ENCODE measurements at places on chromosomes 1 and 21.

GRCh38 chr1:228999446-229000170 lies 264.3 kb downstream of the RHOU start:
- no peak for DNase-seq

GRCh38 chr1:23282957-23283356 lies 61.1 kb downstream of the HNRNPR start:
- no peak for DNase-seq

- DNase-seq, result no peak
These were observed 135.4 kb upstream of the C8B start for GRCh38 chr1:57101209-57101608.

DNA sequence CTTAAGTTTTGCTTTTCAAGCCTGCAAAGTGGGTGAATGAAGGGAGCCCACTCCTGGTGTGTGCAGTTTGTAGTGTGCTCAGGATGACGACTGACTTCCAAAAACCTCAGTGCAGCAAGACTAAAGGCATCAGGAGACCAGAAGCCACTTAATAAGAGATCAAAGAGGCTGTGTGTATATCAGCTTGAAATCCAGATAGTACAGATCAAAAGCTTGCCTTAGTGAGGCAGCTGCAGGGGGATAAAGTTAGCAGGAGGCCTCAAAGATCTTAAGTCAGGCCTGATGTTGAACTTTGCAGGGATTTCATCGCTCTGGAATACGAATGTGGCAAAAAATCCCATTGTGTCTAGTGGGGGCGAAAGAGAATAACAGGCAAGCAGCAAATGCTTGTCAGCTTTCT lies 99.8 kb downstream of the PATJ start:
- no peak for DNase-seq

DNA sequence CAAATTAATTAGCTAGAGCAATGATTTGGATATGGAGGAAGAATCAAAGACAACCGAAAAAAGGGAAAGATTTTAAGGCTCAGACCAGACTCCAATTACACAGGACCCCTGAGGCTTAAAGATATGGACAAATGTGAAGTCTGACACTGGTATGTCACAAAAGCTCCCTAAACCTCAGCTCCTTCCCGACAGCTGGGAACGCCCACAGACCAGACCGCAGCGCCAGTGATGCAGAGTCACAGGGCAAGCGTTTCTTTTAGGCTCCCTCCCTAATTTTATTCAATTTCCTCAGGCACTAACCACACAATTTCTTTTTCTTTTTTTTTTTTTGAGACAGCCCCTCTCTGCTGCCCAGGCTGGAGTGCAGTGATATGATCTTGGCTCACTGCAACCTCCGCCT lies 40.2 kb downstream of the NID1 start:
- DNase-seq, result no peak

DNA sequence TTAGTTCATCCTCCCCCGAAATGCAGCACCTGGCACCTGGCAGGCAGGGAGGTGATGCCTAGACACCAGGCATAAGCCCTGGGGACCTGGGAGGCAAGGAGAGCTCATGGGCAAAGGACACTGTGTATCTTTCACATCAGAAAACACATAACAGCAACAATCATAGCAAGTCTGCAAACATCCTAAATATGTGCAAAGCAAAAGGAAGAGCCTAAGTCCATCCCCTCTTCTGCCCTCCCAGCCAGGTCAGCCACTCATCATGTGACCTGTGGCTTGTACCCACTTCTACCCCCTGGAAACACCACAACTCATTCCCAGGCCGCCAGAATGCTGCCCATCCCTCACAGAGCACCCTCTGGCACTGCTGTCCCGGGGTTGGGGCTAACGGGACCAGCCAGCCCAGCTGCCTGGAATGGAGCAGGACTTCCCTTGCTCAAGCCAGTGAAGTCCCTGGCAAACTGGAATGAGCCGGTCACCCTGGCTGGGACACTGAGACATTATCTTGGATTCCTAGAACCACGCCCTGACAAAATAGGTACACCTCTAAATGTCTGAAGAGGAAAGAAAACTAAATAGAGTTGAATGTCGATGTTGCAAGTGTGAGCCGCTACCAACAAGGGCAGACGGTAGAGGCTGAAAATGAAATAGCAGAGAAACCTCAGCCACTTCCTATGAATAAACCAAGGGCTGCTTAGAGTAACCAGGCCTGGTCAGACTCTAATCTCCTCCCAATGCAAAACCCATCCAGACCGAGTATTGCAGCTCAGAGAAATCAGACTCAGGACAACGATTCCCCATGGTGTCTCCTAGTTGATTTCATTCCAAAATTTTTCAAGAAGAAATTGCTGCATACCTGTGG lies 29.4 kb downstream of the TMPRSS2 start:
- peak; percentile 50 for DNase-seq

GRCh38 chr1:30875916-30876315 lies 32.6 kb downstream of the SDC3 start:
- DNase-seq, result no peak

- peak; percentile 42 for DNase-seq
These were observed 18.5 kb upstream of the SAMD11 start for GRCh38 chr1:905071-905749.

- no peak for DNase-seq
These were observed 130.4 kb downstream of the TRABD2B start for GRCh38 chr1:47866601-47867437.

- no peak for DNase-seq
These were observed 13.8 kb downstream of the CLDN17 start for GRCh38 chr21:30152792-30153191.

DNA sequence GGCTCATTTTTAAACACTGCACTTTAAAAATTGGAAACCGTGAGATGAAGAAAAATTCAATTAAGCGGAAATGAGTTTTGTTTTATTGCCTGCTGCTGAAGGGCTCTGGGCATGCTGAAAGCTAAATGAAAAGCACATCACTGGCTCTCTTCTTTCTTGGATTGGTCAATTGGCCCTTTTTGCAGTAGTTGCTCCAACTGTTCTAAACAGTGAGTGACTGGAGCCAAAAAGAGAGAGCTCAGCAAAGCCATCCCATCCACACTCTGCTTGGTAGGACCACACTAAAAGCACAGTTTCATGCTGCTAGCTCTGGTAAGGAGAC lies 48.1 kb downstream of the LHX4 start:
- DNase-seq, result no peak

DNA sequence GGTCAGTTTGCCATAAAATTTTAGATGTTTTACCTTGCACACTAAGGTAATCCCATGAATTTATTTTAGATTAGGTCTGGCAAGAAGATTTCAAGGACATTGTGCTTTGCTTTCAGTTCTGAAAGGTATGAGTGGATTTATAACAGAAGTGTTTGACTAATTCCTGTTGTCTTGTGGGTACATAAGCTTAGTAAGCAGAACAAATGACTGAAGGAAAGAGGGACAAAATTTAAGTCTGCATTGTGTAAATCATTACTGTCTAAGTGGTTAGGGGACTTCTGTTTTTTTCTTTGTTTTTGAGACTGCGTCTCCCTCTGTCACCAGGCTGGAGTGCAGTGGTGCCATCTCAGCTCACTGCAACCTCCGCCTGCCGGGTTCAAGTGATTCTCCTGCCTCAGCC lies 60.1 kb downstream of the PKN2 start:
- DNase-seq, result no peak

DNA sequence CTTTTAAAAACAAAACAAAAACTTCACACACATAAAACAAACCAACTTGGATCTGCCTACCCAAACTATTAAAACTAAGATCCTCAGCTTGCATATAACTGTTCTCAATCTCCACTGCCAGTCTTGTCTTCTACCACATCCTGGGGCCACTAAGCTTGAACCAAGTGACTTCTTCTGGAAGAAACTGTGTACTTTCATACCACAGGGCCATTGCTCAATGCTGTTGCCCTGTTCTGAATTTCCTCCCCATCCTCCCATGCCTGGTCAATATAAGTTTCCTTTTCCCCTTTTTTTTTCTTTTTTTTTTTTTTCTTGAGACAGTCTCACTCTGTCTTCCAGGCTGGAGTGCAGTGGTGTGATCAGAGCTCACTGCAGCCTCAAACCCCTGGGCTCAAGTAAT lies 109.9 kb downstream of the KIAA0319L start:
- no peak for DNase-seq

- DNase-seq, result no peak
These were observed 30.9 kb upstream of the CCDC17 start for GRCh38 chr1:45654540-45655280.

DNA sequence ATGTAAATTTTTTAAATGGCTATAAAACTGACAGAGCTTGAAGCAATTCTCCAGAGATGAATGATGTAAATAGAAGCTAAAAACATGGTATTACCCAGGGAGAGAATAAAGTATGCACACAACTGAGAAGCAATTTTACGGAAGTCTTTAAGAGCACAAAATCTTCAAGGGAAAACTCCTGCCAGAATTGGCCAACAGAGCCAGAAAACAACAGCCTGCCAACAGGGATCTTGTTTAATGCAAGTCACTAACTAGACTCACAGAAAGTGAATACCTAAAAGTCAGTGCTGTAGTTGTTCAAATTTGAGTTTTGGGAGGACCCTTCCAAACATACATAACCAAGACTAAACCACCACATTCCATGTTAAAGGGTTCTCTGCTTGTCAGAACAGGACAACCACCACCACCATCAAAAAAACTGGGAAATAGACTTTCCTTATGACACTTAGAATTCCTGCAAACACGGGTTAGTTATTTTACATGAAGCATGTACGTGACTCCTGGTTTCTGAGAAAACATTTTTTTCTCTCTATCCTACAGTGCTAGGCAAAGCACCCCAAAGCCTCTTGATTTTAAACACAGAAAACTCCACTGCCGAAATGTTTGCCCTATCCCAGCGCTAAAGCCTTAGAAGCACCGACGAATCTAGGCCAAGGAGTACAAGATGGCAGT lies 1.6 kb downstream of the EPS15 start:
- no peak for DNase-seq

GRCh38 chr1:93275634-93276295 lies 69.9 kb upstream of the DR1 start:
- no peak for DNase-seq

DNA sequence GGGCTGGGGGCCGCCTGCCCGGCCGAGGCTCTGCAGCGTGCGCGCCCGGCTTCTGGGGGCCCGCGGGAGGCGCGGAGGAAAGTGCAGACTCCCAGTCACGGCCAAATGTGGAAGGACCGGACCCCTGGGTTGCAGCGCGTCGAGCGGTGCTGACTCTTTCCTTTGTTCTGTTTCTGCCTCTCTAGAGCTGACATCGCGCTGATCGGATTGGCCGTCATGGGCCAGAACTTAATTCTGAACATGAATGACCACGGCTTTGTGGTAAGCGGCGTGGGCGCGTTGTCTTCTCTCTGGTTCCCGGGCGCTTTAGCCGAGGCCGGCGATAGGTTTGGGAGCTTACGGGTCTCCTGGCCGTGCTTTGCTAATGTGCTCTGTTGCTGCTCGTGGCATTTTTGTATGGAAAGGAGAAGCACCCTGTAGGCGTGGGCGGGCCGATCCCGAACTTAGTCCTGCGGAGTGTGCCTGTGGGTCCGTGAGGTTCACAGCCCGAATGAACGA lies 629 bp downstream of the PGD start:
- peak; percentile 43 for DNase-seq

DNA sequence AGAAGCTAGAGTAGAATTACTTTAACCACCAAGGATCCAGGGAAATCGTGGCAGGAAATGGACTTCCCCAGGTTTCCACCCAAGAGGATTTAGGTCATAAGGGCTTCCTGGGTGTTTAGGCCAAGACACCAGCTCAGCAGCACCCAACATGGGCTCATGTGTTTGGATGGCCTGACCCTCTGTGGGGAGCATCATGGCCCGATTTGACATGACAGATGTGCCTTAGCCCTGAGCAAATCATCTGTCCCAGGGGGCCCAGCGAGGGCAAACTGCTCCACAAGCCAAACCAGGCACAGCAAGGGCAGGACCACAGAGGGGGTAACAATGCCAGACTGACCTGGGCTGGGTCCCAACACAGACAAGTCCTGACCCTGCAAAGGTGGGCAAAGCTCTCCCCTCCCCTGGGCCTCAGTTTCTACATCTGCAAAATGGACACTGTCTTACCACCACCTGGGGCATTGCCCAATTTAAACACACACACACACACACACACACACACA lies 232.8 kb downstream of the MATN1 start:
- DNase-seq, result no peak

DNA sequence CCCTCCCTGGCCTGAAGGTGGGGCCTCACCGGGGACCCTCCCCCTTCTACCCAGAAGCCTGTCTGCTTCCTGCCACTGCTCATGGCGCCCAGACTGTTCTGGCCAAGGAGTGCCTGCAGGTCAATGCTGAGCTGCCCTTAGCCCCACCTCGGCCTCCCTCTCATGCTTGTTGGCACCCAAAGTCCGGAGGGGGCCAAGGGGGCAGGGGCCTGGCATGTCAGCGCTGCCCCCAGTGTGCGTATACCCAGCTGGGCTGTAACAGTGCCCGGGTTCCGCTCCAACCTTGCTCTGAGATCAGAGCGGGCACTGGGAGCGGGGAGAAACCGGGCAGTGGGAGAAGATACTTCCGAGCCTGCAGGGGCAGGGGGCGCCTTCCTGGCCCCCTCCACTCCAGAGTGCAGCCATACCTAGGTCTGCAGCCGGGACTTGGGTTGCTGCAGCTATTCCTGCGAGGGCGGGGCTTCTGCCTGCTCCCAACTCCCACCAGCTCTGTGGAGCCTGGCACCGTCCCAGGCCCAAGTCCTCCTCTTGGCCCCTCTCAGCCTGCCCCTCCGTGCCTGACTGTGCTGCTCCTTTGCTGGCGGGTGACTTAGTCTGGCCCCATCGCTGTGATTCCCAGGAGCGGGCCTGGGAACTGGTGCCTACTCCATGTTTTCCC lies 21.4 kb upstream of the TGFB2 start:
- DNase-seq, result no peak

GRCh38 chr21:31279986-31280385 lies 64.1 kb downstream of the TIAM1 start:
- DNase-seq, result no peak

GRCh38 chr1:240905225-240905765 lies 293.3 kb upstream of the GREM2 start:
- no peak for DNase-seq

GRCh38 chr1:59556398-59556797 lies 258.4 kb upstream of the HOOK1 start:
- DNase-seq, result no peak

- DNase-seq, result no peak
These were observed 141.4 kb downstream of the RUNX1 start for GRCh38 chr21:34907461-34908418.

DNA sequence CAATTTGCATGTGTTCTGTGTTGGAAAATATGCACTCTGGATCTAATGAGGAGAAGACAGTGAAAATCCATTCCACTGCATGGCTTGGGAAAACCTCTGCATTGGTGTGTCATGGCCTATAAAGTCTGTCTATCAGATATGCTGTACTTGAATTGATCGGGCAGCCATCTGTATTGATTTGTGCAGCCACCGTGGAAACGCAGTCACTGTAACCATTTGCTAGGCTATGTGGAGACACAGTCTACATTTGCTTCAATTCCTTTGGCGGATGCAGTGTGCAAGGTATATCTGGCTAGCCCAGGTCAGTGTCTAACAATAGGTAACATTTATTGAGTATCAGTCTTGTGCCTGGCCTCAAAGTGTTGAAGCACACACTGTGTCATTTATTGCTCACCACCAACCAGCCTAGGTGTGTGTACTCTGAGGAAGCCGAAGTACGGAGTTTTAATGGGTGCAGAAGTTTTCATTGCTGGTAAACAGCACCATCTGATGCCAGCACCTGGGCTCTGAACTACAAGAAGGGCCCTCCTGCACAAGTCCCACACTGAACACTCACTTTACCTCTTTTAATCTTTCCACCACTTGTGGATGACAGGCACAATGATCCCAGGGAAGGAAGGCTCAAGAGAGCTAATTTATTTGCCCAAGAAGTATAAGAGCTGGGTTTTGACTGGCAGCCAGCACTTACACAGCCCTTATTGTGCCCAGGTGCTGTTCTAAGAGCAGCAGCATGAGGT lies 83.4 kb downstream of the DAB1 start:
- no peak for DNase-seq

Data from left colon (tissue), 2 donors.